ENCODE measurements at places on chromosomes 7 and 10.

DNA sequence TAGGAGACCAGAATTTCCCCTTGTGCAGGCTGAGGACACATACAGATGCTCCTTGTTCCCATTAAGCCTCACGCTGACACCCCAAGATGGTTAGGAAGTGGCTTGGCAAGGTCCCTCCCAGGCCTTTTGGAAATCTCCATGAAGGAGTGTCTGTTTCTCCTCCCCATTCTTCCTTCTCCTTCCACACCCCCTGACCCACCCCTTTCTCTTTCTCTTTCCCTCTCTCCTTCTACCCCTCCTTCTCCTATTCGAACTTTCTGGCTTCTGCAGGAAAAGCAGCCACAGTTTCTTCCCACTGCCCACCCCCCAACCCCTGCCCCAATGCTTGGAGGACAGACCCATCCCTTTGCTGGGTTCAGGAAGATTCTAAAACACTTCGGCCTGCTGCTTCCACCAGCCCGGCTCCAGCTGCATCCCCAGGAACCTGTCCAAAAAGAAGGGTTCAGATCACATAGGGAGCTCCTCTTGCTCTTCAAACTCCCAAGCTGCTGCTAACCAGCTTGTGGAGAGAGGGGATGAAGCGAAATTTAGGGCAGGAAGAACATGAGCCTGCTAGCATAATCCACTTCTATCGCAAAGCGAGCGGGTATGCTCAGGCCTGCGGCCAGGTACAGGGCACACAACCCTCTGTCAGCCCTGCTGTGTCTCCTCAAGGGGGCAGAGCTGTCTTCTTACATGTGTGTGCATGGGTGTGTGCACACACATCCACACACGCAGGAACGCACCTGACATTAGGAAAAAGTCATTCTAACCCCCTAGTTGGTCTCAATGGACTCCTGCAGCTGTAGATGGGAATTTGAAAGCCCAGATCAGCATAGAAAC lies 80.4 kb downstream of the PPP1R3C start:
- DNase-seq: peak; percentile 4

GRCh38 chr7:47867286-47867685 lies 81.0 kb downstream of the PKD1L1 start:
- no peak for DNase-seq

DNA sequence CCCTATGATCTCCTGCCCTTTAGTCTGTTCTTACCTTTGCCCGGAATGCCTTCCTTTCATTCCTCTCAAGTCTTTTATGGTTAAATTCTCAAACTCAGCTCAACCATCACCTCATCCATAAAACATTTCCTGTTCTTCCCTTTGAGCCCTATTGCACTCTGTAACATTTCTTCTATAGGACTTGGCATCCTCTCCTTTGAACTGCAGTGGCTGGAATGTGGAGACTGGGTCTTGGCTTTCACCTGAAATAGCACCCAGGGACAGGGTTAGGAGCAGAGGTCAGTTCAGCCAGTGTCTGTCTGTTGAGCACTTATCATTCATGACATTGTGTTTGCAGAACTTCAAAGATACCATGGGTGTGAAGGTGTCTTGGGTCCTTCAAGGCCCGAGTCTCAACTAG lies 7.2 kb downstream of the NFE2L3 start:
- no peak for DNase-seq

GRCh38 chr10:72503241-72503640 lies 122.6 kb downstream of the MICU1 start:
- DNase-seq: peak; percentile 59

GRCh38 chr7:74026903-74027682 lies 880 bp upstream of the ELN start:
- peak; percentile 76 for DNase-seq

DNA sequence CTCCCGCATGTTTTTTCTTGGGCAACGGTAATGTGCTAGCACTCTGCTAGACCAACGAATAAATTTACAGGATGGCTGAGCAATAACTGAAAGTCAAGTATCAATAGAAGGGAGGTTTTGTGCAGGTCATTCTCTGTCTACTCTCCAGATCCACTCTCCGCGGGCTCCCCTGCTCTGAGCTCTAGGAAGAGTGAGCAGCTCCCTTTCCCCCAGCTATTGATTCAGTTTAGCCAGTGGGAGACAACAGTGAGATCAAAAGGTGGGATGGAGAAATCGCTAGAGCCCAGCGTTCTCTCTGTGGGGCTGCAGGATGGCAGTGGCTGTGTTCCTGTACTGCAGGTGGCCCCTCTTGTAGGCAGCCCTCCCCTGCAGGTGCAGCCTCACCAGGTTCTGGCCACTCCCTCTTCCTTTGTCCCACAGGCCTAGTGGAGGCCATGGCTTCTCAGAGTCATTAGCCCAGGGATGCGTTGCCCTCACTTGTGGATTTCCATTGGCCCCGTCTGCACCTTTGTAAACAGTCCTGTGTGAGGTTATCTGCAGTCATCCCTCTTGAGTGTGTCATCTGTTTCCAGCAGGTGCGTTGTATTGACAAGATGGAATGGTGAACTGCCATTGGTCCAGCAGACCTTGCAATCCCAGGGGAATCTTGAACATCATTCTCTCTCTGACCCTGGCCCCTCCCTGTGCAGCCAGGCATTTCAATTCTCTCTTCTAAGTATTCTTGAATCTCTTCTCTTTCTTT lies 11.1 kb downstream of the MSRB2 start:
- DNase-seq: no peak

DNA sequence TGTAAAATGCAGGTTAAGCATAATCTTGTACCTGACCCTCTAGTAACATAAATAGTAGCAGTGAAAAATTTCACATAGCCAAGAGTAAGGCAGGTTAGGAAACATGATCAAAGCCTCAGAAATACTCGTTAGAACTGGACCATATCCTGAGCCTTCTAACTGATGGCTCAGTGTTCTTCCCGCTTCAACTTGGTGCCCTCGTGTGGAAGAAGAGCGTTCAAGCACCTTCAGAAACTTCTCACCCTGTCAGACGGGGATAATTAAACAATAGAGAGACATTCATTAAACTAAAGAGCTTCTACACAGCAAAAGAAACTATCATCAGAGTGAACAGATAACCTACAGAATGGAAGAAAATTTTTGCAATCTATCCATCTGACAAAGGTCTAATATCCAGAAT lies 124.5 kb downstream of the MYOF start:
- peak; percentile 73 for DNase-seq

DNA sequence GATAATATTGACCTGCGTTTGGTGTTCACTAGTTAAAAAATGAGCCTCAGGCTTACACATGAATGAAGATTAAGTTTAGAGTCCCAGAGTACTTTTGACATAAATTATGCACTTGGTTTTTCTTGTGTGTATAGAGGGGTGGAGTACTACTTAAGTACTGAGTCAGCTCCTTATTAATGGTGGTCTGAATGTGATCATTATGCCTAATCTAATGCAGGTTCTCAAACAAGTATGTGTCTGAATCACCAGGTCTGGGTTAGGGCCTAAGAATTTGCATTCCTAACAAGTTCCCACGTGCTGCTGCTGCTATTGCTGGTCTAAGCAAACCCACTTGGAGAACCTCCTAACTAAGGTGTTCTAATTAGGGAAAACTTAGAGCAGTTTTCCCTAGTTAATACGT lies 30.7 kb upstream of the STOX1 start:
- no peak for DNase-seq

GRCh38 chr7:104255194-104255593 lies 47.4 kb upstream of the ORC5 start:
- no peak for DNase-seq

DNA sequence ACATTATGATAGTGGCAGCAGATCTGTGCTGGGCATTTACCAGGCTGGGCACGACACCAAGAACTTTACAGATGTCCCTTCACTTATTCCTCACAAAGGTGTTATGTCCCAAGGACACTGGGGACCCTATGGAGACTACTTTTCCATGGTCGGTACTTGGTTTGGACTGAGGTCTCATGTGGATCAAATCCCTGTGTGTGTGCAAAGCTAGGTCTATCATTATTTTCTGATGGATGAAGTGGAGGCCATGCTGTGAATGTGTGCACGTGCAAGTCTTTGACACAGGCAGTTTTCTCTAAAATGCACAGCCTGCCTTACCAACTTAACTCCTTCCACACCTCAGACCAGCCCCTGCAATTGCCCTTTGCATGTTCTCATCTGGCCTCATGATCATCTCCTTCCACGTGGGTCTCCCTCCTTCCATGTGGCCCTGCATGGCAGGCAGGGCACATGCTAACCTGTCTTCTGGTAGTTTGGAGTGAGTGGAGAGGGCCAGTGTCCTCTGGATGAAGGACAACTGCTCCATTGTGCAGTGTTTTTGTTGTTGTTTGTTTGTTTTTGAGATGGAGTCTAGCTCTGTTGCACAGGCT lies 16.0 kb upstream of the ZNF273 start:
- DNase-seq: no peak

DNA sequence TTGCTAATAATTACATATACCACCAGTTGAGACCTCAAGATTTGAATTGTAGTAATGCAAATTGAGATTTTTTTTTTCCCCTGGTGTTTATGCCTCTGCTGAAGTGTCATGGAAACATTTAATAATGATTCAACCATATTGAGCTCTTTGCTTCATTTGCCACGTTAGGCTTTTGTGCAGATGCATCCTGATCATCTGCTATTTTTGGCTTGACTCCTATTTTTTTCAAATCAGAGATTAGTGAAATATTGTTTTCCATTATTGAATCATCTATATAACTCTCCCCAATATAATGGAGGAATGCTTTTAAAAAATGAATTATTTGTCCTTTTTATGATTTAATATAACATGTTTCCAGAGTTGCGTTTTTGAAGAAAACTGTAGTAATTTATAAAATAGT lies 115.1 kb downstream of the SRI start:
- no peak for DNase-seq

GRCh38 chr7:24793982-24794648 lies 36.9 kb upstream of the GSDME start:
- DNase-seq: peak; percentile 12

- DNase-seq: peak; percentile 43
These were observed 350.6 kb downstream of the TFEC start for GRCh38 chr7:115679976-115680375.

GRCh38 chr7:142603870-142604448 lies 145.3 kb upstream of the PRSS1 start:
- peak; percentile 88 for DNase-seq

- DNase-seq: no peak
These were observed 80.9 kb downstream of the FAM171A1 start for GRCh38 chr10:15290150-15290549.

DNA sequence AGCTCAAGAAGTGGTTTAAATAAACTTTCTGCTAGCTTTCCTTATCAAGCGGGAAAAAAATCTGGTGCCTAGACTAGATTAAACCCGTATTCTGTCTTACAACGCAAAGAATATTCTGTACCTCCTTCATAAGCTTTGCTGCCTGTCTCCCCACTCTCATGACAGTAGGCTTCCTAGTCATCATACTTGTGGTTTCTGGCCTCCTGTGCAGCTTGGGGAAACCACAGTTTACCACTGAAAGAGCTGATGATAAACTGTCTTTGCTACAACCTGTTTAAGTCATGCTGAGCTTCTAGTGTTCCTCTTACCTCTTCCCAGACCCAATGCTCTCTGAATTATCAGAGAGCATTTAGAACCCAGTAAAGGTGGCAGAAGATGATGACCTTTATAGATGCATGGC lies 55.0 kb downstream of the PODXL start:
- DNase-seq: peak; percentile 49

DNA sequence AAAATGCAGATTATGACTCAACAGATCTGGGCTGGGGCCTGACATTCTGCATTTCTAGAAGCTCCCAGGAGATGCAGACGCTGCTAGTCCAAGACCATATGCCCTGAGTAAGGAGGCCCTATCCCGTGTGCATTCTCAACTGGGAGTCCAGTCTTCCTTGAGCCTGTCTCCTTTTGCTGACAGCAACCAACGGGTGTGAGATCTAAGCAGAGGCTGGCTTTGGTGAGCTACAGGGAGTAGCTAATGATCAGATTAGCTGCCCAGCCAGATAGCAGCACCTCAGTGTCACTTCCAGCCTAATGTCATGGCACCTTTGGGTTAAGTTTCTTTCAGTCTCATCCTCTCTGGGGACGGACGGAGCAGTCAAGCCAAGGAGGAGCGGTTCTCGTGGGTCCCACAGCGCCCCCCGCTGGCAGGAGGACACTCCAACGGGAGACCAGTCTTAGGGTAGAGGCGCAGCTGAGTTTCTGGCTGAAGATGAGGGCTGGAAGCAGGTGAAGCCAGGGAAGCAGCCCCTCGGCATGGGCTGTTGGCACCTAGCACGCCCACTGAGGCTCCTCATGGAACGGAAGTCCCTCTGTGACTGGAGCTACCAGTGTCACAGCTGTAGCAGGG lies 154.0 kb downstream of the CCDC3 start:
- DNase-seq: peak; percentile 20

DNA sequence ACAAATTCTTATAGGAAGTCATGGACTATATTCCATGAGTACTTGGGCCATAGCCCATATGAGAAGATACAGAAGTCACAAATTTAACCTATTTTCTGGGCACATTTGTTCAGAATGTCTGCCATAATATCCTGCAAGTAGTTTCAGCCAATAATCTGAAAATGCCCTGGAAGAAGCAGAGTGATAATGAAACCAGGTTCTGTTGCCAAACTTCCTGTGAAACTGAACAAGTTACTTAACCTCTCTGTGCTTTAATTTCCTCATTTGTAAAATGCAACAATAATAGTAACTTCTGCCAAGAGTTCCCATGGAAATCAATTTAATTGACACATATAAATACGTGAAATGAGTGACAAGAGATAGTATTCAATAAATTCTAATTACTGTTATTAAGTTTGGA lies 88.8 kb downstream of the SEMA3C start:
- DNase-seq: peak; percentile 20
